ENCODE measurements at places on chromosomes 3 and 15. TPM values are rescaled to one million over a fixed set of nuclear protein-coding genes. Genes with fewer than 3 reads are reported as not detected.

DLEC1 gene
- 1.2 TPM for total RNA-seq

MOBP gene
- total RNA-seq = 125 TPM

CA12 gene
- 25.1 TPM for total RNA-seq

RARRES1 gene
- total RNA-seq = 2.6 TPM

FBXO40 gene
- total RNA-seq = 0.10 TPM

IL17RD gene
- 17.3 TPM for total RNA-seq

HGD gene
- not detected for total RNA-seq

ARL14 gene
- not detected for total RNA-seq

TEX55 gene
- not detected for total RNA-seq

IQCF5 gene
- not detected for total RNA-seq

CCDC51 gene
- 10.9 TPM for total RNA-seq

EPHA3 gene
- 44.6 TPM for total RNA-seq

CCR9 gene
- 0.30 TPM for total RNA-seq

SKOR1 gene
- 1.6 TPM for total RNA-seq

TASOR gene
- 90.7 TPM for total RNA-seq

MYRIP gene
- total RNA-seq = 12.5 TPM

CDHR4 gene
- 0.10 TPM for total RNA-seq

All from spinal cord (tissue), 10 donors.